ENCODE measurements at places on chromosomes 1 and 21. TPM values are rescaled to one million over a fixed set of nuclear protein-coding genes. Genes with fewer than 3 reads are reported as not detected.

Gene C1orf185
- total RNA-seq, result not detected

Gene RNF207
- 22.1 TPM for total RNA-seq

Gene KCNQ4
- 20.0 TPM for total RNA-seq

Gene C1orf116
- 0.17 TPM for total RNA-seq

Gene AQP10
- not detected for total RNA-seq

DNA sequence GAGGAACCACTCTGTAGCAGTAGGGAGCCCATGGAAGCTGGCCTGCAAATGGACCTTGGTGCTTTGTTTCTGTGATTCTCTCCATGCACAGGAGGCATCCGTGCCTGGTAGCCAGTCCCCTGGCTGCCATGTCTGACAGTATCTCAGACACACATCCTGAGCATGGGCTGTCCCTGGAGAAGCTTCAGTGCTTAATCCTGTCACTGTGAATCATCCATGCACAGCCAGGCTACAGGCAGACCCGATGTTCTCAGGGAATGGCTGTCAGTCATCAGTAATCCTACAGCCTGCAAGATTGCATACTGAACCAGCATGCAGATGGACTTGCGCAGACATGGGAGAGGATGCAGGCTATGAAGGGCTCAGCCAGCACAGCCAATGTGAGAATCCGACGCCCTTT lies 606.3 kb upstream of the PLXNA2 start:
- H3K4me3 ChIP-seq, result no peak overlapping the region
- H3K27ac ChIP-seq, result no peak overlapping the region
- H3K36me3 ChIP-seq, result no peaks in the 10 kb centered on the region

DNA sequence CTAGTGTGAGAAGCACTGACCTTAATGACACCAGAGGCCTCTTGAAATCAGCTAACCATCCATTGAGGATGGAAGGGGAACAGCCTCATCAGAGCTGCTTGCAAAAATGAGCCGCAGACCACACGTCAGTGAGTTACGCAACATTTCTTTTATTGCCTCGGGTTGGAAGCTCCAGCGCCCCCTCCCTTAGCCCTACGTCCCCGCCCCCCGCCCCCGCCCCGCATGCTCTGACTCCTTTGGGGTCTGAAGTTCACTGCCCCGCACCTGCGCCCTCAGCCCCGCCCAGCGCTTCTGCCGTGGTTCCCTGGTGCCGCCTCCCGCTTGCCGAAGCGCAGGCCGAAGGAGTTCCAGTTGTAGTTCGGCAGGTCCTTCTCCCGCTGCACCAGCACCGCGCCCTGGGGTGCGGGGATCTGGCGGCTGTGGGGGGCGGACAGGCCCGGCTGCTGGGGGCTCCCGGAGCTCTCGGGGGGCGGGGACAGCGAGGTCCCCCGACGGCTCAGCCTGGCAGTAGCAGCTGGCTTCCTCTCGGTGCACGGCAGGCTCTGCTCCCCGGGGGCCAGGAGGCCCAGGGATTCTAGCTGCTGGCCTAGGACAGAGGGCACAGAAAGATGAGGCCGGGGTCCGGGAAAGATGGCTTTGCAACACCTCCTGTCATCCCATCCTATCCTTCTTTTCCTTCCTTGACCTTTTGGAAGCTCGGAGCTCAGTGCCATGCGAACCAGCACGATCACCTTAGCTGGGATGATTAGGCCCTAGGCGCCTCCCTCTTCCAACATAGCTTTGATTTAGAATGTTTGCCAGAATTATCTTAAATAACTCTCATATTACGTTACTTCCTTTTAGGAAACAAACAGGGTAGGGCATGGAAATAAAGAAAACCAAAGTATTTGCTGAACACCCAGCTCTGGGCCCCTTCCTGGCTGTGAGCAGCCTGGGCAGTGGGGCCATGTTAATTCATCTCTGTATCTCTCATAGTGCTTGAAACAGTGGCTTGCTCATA lies 5.8 kb downstream of the KISS1 start:
- no peaks in the 10 kb centered on the region for H3K4me1 ChIP-seq
- peak overlapping the region; percentile 45 for H3K4me3 ChIP-seq
- H3K36me3 ChIP-seq, result no peaks in the 10 kb centered on the region

DNA sequence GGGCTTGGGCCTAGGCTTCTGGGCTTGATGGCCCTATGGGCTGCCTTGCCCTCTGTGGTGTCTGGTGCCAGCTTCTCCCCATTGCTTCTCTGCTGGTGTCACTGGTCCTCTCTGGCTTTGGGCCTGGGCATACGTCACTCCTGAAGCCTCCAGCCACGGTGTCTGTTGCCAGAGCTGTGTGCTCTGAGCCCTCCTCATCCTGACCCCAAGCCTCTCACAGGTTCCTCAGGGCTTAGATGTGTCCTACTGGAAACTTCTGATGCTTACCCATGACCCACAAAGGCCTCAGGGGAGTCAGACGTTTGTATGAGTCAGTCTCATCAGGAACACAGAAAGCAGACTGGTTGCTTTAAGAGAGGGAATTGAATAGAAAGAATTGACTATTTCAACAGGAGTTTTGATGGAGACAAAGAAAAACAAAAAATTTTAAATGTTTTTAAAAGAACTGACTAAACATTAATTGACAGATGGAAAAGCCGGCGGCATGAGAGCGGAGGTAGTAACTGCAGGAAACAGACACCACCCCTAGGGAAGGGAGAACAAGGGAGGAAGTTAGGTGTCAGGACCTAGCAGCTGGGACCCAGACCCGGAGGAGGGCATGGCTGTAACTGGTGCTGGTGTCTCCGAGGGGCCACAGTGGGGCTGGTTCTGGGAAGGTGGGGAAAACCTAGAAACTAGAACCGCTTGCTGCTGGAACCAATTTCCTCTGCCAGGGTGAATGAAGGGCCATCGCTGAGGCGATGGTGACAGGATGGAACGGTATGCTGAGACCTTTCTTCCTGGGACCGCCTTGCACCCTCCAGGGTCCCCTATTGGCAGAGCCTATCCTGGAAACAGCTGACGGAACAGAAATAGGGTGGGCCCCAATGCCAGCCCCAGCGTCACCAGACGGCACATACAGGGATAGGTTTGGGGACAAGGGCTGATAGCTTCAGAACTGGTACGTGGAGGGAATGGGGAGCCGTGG lies 40.0 kb upstream of the CITED4 start:
- peak overlapping the region; percentile 12 for H3K27ac ChIP-seq
- no peaks in the 10 kb centered on the region for H3K27me3 ChIP-seq
- H3K4me3 ChIP-seq, result no peak overlapping the region
- H3K4me1 ChIP-seq, result no peaks in the 10 kb centered on the region

GRCh38 chr1:18200136-18200717 lies 92.6 kb downstream of the IGSF21 start:
- no peak for DNase-seq
- H3K4me1 ChIP-seq, result no peaks in the 10 kb centered on the region
- H3K36me3 ChIP-seq, result no peaks in the 10 kb centered on the region
- no peak overlapping the region for H3K4me3 ChIP-seq

GRCh38 chr1:222040955-222041354 lies 299.1 kb upstream of the DUSP10 start:
- no peak overlapping the region for H3K27ac ChIP-seq
- H3K4me3 ChIP-seq, result no peak overlapping the region
- no peaks in the 10 kb centered on the region for H3K36me3 ChIP-seq
- no peaks in the 10 kb centered on the region for H3K27me3 ChIP-seq
- no peak for DNase-seq
- peaks cover 25% of the 10 kb centered on the region for H3K4me1 ChIP-seq

DNA sequence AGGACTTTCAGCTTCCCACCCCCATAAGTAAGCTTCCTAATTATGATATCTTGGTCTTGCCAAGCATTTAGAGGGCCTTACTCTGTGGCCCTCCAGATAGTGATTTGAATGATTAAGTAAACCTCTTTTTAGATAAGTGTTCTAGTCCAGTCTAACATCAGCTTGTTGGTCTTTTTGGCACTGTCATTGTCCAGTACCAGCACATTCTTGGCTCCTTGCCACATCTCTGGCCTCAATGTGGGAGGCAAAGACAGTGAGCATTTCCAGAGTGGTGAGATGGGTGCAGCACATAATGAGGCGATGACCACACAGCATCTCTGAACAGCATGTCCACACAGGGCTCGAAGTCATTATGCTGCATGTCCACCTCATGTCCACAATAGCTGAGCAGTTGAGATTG lies 6.1 kb downstream of the CAPZA1 start:
- H3K27me3 ChIP-seq, result no peaks in the 10 kb centered on the region
- DNase-seq, result no peak
- no peak overlapping the region for H3K27ac ChIP-seq
- peaks cover 76% of the 10 kb centered on the region for H3K4me1 ChIP-seq

DNA sequence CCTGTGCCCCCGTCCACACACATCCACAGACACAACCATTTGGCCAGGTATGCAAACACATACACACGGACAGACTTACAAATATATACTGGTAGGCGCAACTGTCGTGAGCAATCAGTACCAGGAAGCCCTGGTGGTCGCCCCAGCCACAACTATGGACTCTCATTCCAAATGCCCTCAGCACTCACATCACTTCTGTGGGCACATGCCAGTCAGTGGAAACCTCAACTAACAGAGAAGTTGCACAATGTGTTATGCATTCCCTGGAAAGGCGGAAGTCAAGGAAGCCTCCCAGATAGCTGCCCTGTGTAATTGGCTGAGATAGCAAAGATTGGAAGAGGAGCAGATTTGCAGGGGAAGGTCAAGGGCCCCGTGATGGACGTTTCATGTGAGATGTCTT lies 1.4 kb upstream of the HEYL start:
- H3K4me1 ChIP-seq, result peaks cover 6% of the 10 kb centered on the region
- no peak overlapping the region for H3K27ac ChIP-seq
- peaks cover 17% of the 10 kb centered on the region for H3K27me3 ChIP-seq
- DNase-seq, result no peak
- no peaks in the 10 kb centered on the region for H3K36me3 ChIP-seq

All from esophagus muscularis mucosa (tissue), 4 donors.